ENCODE measurements at places on chromosomes 1 and 21. TPM values are rescaled to one million over a fixed set of nuclear protein-coding genes. Genes with fewer than 3 reads are reported as not detected.

Gene DPT
- total RNA-seq = not detected

GRCh38 chr1:89271341-89272015, 1.2 kb downstream of the GBP5 start:
- no peak for DNase-seq

Gene OVAAL
- not detected for total RNA-seq

DNA sequence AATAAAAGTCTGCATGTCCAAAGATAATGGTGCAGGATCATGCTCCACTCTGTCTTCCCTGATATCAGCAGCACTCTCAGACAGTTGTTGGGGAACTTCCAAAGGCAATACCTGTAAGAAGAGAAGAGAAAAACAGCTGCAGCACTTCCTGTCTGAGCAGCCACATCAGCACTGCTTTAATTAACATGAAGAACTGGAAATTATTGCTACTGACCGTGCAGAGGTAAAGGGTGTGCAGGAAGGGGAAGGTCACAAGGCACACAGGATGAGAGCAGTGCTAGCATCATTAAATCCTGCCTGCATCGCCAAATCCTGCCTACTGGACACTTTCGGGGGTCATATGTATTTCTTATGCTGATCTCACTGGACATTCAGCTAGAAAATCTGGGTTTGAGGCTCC, 379.0 kb downstream of the LMX1A start:
- no peak for DNase-seq

GRCh38 chr21:23452384-23453083, 2154.7 kb downstream of the MRPL39 start:
- DNase-seq = no peak

Measured in activated CD8-positive, alpha-beta memory T cell treated with anti-CD3 and anti-CD28 coated beads, Interleukin-2, amount 10 ng/mL, durations not matched to agents 7 days and 5 days (primary cell).